ENCODE measurements at places on chromosomes 3 and 15.
A peak's percentile ranks its signal among the peaks of the same experiment; 100 is the strongest.

DNA sequence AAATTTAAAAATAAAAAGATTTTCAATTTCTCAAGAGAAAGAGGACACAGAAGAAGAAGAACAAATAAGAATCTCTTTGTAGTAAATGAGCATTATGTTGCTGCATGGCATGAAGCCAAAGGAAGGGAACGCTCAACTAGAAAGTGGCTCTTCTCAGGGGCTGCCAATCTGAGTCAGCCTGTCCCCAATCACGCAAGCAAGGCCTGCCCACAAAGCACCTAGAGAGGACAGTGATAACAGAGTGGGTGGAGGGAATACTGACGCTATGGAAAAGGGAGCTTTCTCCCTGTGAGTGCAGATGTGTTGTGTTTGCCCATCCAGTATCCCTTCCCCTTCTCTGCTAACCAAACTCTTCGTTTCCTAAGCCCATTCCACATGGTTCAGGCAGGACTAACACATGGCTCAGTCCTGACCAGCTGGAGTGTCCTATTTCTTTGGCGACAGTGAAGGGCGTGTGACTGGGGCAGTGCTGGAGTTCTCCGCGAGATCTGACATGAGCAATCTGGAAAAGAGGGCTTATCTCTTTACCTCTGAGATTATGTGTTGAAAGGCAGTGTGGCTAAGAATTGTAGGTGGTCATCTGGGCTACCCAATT lies 14.2 kb downstream of the FBN1 start:
- DNase-seq: no peak

GRCh38 chr15:92870010-92870591 lies 30.0 kb upstream of the CHD2 start:
- no peak for DNase-seq

GRCh38 chr3:63933459-63933858 lies 21.3 kb upstream of the SCAANT1 start:
- DNase-seq: no peak

DNA sequence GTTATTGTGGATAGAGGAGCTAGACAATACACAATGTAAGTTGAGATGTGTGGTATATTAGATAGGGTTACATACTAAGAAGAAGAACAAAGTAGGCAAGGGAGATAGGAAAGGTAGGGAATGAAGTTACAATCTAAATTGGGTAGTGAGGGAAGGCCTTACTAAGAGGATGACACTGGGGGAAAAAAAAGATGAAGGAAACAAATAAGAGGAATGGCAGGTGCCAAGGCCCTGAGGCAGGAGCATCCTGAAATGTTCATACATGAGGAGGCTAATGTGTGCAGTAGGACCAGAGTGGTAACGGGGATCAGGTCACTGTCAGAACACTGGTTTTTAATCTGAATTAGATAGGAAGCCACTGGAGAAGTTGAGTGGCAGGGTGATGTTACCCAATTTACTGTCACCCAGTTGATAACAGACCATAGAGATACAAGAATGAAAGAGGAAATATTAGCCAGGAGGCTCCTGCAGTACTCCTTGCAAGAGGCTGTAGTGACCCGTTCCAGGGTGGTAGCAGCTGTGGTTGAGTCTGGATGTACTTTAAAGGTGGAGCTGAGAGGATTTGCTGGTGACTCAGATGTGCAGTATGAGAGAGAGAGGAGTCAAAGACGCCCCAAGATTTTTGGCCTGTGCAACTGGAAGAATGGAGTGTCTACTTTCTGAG lies 14.4 kb downstream of the RTP1 start:
- no peak for DNase-seq

DNA sequence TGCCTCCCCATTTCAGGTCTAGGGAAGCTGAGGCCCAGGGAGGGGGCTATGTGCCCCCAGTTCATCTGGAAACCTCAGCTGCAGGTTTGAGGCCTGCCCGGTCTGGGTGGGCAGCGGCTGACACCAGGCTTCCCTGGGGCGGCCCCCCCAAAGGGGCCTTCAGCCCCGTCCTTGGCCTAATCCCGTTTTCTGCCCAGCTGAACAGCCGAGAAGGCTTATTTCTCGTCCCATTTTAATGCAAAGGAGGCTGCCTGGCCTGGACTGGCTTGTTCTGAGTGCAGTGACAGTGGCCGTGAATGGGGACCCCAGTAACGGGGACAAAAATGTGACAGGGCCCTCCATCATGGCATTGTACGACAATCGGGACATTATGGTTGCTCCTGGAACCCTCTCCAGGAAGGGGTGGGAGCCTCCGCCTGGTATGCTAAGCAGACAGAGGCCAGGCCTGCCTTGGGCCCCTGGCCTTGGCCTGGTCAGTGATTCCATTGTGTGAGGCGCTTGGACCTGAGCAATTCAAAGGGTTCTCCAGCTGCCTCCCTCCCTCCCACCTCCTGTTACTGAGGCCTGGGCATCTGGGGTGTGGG lies 93.9 kb downstream of the WNT7A start:
- no peak for DNase-seq

DNA sequence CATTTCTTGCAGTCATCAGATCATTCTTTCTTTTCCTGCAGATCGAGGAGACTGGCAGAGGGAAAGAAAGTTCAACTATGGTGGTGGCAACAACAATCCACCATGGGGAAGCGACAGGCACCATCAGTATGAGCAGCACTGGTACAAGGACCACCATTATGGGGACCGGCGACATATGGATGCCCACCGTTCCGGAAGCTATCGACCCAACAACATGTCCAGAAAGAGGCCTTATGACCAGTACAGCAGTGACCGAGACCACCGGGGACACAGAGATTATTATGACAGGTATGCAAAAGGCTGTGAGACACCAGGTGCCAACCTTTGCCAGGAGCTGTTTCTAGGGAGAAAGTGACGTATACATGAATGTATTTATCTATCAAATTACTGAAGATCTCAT lies 69.0 kb downstream of the RGMA start:
- DNase-seq: no peak

DNA sequence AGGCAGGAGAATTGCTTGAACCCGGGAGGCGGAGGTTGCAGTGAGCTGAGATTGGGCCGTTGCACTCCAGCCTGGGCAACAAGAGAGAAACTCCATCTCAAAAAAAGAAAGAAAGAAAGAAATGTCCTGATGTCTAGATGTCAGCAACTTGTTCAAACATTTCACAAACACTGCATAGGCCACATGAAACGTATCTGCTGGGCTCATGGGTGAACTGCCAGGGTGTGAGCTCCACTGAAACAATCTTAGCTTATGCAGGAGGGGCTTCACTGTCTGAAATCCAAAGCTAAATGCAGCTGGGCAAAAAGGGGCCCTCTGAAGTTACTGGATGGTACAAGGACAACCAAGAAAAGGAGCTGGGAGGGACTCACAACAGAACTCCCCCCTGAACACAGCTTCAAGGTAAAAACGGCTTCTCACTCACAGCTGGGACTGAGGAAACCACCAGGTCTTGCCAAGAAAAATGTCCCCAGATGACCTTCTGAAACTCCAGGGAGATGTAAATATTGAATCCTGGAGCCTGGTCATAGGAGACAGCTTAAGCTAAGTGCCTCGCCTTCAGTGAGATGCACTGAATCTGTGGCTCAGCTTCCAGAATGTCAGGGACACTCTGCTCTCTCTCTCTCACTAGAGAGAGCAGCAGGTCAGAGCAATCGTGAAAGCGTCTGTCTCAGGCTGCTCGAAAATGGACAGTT lies 31.9 kb downstream of the SEC61A1 start:
- DNase-seq: no peak

DNA sequence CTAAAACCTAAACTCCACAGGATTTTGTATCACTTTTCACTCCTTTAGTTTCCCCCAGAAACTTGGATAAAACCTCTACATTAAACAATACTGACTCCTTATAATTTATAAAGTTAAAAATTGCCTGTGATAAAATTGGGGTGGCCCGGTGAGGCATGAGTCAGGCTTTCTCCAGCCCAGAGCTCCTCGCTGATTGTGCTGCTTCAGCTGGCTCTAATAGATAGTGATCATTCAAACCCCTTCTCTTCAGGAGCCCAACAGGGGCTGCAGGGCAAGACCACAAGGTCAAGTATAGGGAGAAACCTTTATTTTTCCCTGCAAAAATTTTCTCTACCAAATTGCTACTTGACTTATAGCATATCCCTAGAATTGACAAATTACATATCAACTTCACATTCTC lies 308.2 kb downstream of the PLCL2 start:
- no peak for DNase-seq

GRCh38 chr15:68347392-68347791 lies 69.8 kb downstream of the FEM1B start:
- DNase-seq: peak; percentile 69

GRCh38 chr3:160018959-160019358 lies 30.3 kb downstream of the IL12A start:
- DNase-seq: no peak

GRCh38 chr15:80816049-80816653 lies 37.0 kb downstream of the CEMIP start:
- no peak for DNase-seq

- no peak for DNase-seq
Measured at GRCh38 chr15:65082303-65082953, 5.9 kb downstream of the KBTBD13 start.

GRCh38 chr3:38457111-38458003 lies 3.7 kb downstream of the ACVR2B start:
- no peak for DNase-seq

- DNase-seq: no peak
Measured at GRCh38 chr3:174202561-174202960, 656.6 kb upstream of the NAALADL2 start.

DNA sequence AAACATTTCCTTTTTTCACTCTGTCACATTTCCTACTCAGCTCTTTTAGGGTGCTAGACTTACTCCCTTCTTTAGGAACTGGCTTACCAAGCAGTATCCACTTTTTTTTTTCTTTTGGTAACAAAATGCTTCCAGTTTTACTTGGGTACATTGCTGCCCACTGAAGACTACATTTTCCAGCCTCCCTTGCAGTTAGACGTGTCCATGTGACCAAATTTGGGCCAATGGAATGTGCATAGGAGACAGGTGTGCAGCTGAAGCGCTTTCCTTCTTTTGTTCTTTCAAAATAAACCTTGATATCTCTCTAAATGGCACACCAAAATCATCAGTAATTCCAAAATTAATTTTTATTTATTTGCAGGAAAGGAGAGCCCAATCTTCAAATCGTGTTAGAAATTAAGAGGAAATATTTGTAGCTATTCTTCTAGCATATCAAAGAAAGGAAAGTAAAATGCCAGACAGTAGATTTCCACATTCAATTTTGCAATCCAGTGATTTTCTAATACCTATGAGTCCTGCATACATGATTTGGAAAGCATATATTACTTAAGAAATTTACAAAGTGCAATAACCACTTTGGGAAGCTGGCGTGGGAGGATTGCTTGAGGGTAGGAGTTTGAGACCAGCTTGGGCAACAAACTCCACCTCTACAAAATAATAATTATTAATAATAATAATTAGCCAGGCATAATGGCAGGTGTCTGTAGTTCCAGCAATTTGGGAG lies 422.0 kb upstream of the FRG2C start:
- DNase-seq: no peak

- no peak for DNase-seq
Measured at GRCh38 chr3:172544404-172544803, 21.2 kb upstream of the TNFSF10 start.

GRCh38 chr3:42122261-42123011 lies 31.3 kb downstream of the TRAK1 start:
- no peak for DNase-seq

DNA sequence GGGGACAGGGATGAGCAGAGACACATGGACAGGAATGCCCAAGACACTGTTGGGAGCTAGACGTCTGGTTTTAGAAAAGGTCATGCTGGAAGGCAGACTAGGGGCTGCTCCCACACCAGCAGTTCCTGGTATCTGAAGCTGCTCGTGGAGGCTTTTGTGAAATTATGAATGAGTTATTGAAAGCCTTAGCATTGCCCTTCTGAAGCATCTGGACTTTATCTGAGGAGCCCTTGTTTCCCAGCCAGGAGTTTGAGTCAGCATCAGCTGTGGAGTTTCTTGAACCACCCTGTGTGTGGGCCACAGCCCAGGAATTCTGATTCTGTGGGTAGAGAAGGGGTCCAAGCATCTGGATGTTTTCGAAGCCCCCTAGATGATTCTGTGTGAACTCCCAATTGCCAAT lies 258.7 kb downstream of the SLCO3A1 start:
- DNase-seq: no peak

- DNase-seq: no peak
Measured at GRCh38 chr3:39407773-39408492, 1.4 kb downstream of the RPSA start.

- no peak for DNase-seq
Measured at GRCh38 chr3:168693870-168694269, 598.1 kb upstream of the GOLIM4 start.

DNA sequence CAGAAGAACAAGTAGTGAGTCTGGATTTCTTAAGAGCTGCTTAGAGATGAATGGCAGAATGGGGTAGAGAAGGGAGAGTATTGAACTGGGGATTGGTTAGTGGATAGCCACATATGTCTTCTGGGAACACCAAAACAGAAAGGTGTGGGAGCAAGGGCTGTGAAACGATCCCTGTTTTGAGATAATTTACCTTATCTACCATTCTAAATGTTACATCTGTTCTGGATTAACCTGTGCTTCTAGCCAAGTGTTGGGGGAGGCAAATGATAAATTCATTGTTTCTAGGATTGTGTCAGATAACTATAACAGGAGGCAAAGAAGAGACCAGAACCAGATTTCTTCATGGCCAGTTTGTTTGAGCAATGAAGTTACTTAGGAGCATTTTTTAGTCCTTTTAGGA lies 8.4 kb downstream of the NR1D2 start:
- no peak for DNase-seq

DNA sequence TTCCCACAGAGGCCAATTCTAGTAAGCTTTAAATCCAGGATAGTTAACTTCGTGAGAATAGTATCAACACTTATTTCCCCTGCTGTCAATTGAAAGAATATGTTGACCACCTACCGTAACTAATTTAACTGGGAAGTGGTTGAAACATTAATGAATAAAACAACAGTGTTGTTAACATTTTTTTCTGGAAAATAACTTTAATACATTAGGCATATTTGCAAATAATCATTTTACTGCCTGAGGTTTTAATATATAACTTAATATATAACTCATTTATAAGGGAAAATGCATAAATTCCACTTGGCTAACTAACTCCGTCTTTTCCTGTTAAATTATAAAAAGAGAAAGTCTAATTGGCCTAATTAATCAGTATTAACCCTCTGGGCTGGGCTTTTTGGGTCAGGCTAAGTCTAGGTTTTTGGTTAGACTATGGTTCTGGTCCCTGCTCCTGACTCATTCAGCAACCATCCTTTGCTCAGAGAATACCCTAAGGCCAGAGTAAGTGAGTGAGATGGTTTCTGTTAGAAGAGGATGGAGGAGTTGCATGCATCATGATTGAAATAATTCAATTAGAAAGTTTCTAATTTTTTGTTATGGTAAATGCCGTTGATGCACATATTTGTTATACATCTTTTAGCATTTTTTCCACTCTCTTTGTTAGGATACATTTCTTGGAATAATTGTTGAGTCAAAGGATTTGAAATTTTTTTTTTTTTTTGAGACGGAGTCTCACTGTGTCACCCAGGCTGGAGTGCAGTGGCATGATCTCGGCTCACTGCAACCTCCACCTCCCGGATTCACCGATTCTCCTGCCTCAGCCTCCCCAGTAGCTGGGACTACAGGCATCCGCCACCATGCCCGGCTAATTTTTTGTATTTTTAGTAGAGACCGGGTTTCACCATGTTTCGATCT lies 10.8 kb upstream of the SKIL start:
- DNase-seq: no peak

- DNase-seq: no peak
Measured at GRCh38 chr3:135329479-135329878, 534.4 kb downstream of the EPHB1 start.

GRCh38 chr3:186418671-186419145 lies 56.7 kb upstream of the DGKG start:
- DNase-seq: no peak

GRCh38 chr3:101744811-101745210 lies 20.4 kb downstream of the CEP97 start:
- no peak for DNase-seq

GRCh38 chr3:136898954-136899353 lies 36.9 kb downstream of the NCK1 start:
- no peak for DNase-seq

Measured in kidney capillary endothelial cell (primary cell).